ENCODE measurements at places on chromosomes 7 and 10.

DNA sequence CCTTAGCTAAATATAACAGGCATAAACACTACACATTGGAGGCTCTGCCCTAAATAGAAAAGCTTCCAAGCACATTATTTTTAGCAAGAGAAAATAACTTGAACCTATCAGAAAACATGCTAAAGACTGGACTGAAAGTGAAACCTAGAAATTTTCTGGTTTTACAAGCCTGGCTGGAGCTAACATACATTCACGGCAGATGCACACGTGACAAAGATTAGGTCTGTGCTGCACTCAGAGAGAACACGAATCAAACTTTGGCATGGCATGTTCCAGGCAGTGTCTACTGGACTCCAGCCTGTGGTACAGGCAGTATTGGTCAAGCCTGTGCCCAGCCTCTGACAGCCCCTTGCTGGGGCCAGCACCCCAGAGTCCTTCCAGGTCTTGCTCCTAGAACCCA lies 94.1 kb upstream of the PCBD1 start:
- no peak for DNase-seq

GRCh38 chr10:15253951-15254807 lies 85.7 kb upstream of the NMT2 start:
- DNase-seq: no peak

- DNase-seq: no peak
Observed at GRCh38 chr7:123863461-123863860, 18.5 kb downstream of the HYAL4 start.

DNA sequence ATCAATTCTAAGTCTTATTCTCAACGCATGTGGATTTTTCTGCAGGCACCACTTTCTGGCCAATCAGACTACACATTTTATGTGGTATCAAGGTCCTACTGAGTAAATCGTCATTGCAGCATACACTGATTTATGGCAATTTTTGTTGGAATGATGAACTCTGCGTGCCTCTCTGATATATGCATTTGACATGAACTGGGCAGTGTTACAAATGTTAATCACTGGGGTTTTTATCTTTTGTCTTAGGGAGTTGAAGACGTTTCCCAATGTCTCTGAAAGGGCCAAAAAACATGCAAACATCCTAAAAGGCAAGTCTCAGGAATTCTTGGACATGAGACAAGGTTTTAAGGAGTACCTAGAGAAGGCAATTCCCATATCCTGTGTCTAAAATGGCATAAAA lies 809.5 kb upstream of the CELF2 start:
- DNase-seq: no peak

DNA sequence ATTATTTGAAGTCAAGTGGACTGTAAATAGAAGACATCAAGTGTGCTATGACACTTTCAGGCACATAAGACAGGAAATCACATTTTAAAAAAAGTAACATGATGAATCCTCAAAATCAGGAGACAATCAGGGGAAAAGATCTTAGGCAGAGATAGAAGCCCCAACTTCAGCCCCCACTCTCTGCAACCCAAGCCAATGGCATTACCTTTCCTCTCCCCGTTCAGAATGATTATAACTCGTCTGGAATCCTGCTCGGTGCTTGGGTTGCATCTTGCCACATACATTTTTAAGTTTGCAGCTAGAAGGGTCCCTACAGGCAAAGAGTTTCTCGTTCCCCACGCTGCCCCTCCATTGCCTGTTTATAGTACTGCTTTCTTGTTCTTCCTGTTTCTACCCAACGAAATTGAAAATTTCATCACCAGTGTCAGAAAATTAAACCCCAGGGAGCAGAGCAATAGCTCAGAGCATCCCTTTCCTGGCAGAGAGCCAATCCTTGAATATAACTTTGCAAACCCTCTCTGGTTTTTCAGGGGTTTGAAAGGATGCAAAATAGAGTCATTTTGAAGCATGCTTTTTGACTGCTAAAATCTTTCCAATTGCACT lies 260.5 kb upstream of the AOAH start:
- no peak for DNase-seq

GRCh38 chr7:150404805-150405583 lies 25.9 kb downstream of the ZNF775 start:
- peak; percentile 75 for DNase-seq

- DNase-seq: no peak
Observed at GRCh38 chr10:5732141-5732540, 47.5 kb downstream of the TASOR2 start.

DNA sequence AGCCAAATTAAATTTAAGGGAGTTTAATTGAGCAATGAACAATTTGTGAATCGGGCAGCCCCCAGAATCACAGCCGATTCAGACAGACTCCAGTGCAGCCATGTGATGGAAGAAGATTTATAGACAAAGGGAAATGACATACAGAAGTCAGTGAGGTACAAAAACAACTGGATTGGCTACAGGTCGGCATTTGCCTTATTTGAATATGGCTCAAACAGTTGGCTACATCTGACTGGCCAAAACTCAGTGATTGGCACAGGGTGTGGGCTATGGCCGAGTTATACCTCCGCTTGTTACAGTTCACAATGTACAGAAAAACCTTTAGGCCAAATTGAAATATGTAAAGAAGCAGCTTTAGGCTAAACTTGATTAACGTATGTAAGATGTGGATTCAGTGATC lies 30.8 kb upstream of the EIF4H start:
- DNase-seq: no peak

DNA sequence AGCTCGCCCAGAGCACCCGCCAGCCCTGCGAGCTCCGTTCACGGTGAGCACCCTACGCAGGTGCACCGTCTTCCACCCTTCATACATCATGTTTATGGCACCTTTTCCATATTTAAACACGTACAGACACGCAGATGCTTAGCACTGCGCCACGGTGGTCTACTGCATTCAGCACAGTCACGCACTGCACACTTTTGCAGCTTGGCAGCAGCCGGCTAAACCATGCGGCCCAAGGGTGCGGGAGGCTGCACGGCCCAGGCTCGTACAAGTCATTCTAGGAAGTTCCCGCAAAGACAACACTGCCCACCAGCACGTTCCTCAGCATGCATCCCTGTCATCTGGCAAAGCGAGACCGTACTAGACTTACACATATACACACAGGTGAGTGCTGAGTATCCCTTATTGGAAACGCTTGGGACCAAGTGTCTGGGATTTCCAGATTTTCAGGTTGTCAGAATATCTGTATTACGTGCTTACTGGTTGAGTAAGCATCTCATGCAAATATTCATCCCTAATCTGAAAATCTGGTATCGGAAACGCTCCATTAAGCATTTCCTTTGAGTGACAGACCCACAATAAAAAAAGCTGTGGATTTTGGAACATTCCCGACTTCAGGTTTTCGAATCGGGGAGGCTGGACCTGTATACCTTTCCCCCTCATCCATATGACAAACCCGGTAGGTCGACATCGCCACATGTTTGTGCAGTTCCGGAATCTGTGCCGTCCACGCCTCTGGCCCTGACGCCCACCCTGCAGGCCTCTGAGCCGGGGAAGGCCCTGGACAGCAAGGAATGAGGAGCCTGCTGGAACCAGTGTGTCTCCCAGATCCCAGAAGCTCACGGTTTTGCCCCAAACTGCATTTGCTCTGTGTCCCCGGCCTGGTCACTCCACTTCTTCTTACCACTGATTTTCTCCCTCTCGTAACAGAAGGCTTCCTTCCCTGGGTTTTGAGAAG lies 222.2 kb downstream of the ELFN1 start:
- no peak for DNase-seq

GRCh38 chr10:125482108-125482507 lies 200.9 kb downstream of the TEX36 start:
- DNase-seq: no peak

GRCh38 chr10:113458944-113459343 lies 93.9 kb upstream of the HABP2 start:
- DNase-seq: no peak

GRCh38 chr10:46308666-46309450 lies 22.1 kb downstream of the ANTXRL start:
- DNase-seq: no peak

GRCh38 chr10:85786401-85786899 lies 580.1 kb downstream of the GRID1 start:
- DNase-seq: no peak

- DNase-seq: no peak
Observed at GRCh38 chr10:125041856-125042506, 100.1 kb downstream of the ZRANB1 start.

DNA sequence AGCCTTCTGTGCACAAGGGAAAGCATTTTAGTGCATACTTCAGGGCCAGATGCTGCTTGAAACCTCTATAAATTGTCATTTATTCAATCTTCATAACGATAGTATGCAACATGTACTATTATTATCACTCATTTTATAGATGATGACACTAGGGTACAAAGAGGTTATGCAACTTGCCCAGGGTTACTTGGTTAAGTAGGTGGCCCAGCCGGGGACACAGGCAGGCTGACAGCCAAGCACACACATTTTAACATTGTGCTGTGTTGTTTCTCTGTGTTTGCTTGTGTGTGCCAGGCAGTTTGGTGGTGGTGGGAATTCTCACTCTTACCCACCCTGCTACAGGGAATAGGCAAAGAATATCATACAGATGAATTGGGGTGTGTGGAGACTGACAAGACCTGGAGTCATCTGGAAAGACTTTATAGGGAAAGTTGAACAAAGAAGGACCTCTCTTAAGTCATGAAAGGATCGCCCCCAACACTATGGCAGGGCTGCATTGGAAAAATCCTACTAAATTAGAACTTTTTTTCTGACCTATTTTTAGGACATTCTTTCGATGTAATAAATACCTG lies 98.9 kb downstream of the MKX start:
- no peak for DNase-seq

DNA sequence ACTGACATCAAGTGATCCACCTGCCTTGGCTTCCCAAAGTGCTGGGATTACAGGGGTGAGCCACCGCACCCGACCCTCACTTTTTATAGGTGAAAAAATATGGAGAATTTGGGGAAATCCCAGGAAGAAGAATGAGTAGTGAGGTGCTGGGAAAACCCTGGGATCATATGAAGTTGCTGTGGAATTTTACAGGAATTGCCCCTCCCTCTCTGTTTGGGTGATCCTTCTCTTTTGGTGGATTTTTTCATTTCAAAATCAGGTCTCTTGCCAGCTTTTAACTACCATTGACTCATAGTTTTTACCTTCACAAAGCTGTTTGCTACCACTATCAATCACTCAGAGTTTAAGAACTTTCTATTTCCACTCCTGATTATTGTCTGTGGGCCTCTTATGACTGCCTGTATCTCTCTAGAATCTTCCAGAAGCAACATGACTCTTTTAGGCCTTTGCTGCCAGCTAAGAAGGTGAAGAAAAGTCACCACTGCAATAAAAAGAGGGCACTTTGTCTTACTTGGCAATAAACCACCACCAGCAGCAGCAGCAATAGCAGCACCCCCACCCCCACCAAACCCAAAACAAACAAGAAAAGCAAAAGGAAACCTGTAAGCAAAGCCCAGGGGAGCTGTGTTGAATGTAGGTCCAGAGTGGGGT lies 4.0 kb upstream of the GIMAP8 start:
- DNase-seq: peak; percentile 40

GRCh38 chr7:120991581-120991980 lies 3.1 kb downstream of the CPED1 start:
- DNase-seq: no peak

- no peak for DNase-seq
Observed at GRCh38 chr10:97991871-97992270, 38.5 kb downstream of the CRTAC1 start.

DNA sequence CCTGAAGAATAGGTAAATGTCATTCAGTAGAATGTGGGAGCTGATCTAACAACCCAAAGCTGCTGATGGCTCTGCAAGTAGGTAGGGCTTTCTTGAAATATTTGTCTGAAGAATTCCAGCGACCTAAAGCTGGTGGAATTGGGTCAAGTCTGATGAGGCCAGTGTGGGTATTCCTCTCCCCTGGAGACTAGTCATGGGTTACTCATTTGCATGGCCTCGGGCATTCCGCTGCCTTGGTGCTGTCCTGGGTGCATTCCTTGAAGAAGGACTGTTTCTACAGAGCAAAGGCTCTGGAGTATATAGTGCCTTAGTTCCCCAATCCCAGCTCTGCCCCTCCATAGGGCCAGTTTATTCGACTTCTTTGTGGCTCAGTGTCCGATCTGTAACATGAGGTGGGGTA lies 19.2 kb downstream of the PDK4 start:
- no peak for DNase-seq

GRCh38 chr10:120555842-120556532 lies 99.0 kb downstream of the PLPP4 start:
- no peak for DNase-seq

GRCh38 chr7:55723621-55723941 lies 139.0 kb downstream of the SEPTIN14 start:
- DNase-seq: no peak

DNA sequence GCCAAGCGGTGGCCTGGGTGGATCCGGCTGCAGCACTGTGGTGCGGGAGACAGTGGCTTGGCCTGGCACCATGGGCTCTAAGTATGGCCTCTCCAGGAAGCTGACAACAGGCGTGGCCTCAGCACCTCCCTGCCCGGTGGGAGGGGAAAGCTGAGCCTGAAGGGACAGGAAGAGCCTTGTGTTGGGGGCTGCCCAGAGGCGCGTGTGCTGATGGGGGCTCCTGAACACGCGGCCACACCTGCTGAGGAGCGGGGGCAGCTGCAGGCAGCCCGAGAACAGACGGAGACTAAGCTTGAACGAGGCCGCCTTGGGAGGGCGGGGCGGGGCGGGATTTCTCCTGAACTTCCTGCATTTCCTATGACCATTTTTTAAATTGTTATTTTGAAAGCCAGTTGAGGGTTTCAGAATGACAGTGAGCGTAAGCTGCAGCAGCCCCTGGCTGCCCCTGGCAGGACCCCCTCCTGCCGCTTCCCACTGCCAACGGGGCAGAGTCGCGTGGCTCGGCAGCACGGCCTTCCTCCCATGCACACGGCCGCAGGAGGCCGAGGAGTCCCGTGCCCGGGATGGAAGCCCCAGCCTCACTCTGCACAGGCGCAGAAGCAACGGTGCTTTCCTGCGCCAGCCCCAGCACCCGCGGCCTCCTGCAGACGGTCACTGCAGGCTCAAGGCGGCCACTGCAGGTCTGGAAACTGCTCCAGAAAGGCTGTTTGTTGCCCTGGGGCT lies 43.2 kb downstream of the DPYSL4 start:
- peak; percentile 53 for DNase-seq

DNA sequence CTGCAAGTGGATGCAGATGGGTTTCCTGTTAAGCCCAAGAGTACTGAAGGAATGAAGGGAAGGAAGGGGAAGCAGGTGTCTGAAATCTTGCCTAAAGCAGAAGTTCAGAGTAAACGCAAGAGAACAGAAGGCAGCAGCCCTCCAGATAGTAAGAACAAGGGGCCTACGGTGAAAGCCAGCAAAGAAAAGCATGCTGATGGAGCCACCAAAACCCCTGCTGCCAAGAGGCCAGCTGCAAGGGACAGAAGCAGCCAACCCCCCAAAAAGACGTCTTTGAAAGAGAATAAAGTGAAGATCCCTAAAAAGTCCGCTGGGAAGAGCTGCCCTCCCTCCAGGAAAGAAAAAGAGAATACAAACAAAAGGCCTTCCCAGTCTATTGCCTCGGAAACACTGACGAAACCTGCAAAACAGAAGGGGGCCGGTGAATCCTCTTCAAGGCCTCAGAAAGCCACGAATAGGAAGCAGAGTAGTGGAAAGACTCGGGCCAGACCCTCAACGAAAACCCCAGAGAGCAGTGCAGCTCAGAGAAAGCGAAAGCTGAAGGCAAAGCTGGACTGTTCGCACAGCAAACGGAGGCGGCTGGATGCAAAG lies 152.5 kb downstream of the LCOR start:
- DNase-seq: no peak
